ENCODE measurements at places on chromosomes 13 and 19.

- DNase-seq, result no peak
Measured at GRCh38 chr13:80338781-80339562, 2.0 kb downstream of the SPRY2 start.

GRCh38 chr19:30670011-30670329 is 297.8 kb downstream of the ZNF536 start:
- no peak for DNase-seq

- DNase-seq, result no peak
Measured at GRCh38 chr13:43805071-43805468, 18.3 kb upstream of the ENOX1 start.

- no peak for DNase-seq
Measured at GRCh38 chr13:57704031-57704430, 72.5 kb downstream of the PCDH17 start.

DNA sequence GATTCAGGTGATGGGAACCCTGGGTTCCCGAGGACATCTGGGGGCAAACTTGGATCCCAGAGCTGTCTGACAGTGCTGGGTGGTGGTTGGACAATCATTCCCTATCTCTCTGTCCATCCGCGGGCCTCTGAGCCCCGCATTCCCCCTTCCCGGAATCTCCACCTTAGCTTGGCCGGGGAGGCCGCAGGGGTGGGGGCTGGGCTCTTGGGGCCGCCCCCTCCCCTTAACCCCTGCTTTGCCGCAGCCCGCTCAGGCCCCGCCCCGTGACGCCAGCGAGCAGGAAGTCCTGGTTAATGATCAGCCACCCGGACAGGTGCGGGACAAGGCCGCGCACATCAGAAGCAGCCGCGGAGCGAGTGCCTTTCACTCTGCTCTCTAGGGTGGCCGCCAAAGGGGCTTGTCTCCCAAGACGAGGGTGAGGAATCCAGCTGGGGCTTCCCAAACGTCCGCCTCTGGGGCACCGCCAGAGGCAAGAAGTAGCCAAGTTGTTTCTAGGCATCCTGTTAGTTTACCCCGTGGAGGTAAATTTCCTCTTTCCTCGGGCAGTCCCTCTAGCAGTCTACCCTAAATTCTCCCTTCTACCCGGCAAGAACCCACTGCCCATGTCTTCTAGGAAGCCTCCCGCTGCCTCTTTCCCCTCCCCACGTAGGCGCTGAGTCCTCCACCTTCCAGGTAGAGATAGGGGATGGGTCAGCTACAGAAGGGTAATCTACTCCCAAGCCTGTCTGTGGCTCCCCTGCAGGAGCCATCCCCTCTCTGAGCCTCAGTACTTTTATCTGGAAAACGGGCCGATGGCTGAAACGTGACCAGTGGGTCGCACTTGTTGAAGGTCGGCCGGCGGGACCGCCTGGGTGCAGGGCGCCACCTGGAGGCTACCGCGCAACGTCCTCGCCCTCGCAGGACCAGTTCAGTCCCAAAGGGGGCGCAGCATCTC is 3.0 kb downstream of the IRF2BP1 start:
- DNase-seq, result peak; percentile 69

- no peak for DNase-seq
Measured at GRCh38 chr13:37067874-37068273, 8.4 kb upstream of the SUPT20H start.

GRCh38 chr13:111034811-111035210 is 80.3 kb upstream of the ARHGEF7 start:
- no peak for DNase-seq

DNA sequence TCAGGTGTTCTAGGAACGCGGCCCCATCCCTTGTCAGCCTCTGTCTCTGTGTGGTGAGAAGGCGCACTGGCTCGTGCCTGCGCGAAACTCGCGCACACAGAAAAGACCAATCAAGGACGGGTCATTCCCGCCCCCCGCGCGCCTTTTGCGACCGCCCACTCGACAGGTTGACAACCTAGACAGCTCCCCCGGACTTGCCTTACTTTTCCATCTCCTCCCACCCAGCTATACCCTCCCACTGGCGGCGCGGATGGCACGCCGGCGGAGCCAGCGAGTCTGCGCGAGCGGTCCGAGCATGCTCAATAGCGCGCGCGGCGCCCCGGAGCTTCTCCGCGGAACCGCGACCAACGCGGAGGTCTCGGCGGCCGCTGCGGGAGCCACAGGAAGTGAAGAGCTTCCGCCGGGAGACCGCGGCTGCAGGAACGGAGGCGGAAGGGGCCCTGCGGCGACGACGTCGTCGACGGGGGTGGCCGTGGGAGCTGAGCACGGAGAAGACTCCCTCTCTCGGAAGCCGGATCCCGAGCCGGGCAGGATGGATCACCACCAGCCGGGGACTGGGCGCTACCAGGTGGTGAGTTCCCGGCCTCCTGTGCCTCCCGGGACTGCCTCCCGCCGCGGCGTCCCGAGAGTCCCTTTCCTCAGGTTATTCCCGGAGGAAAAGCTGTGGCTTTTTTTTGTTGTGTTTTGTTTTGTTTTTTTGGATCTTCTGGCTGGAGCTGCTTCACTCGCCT is at the start of gene NDFIP2:
TSS of gene NDFIP2 (plus strand) at position 202 of the 731 bp plus-strand sequence. CDS start at position 251, 49 bp downstream.
- peak; percentile 69 for DNase-seq

- DNase-seq, result no peak
Measured at GRCh38 chr19:35882114-35882832, 13.9 kb downstream of the APLP1 start.

DNA sequence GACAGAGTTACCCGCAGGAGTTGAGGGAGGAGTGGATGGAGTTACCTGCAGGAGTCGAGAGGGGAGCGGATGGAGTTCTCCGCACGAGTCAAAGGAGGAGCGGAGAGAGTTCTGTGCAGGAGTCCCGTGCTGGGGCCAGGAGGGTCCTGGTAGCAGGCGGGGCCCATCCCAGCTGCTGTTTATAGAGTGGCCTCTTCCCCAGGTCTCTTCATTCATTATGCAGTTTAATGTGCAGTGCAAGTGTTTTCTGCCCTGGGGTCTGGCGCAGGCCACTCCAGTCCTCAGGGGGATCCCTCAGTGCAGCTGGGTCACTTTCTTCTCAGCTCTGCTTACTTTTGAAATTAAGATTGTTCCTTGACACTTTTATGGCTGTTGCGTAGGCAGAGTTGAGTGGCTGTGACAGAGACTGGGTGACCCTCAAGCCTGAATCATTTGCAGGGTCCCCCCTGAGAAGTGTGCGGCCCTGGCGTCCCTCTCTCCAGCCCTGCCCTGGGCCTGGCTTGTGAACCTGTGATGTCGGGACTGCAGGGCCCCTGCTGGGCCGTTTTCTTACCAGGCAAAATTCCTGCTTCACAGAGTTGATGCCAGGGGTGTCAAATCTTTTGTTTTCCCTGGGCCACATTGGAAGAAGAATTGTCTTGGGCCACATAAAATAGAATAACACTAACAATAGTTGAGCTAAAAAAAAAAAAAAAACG is 17.9 kb downstream of the TFDP1 start:
- DNase-seq, result no peak

DNA sequence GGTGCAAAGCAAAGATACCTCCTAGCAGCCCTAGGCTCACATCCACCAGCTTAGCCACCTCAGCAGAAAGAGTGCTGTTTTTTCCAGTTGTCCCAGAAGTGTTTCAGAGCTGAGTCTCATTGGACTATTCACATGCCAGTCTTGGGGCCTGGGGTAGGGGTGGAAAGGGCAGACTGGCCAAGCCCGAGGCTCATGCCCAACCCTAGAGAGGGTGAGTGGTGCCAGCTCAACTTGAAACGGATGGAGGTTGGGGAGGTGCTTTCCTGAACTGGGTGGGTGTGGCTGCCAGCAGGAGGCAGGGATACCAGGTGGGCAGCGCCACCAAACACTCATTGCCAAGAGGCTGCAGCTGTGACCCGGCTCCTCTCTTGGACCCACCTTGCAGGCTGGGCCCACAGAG is 116.9 kb downstream of the DPF1 start:
- DNase-seq, result no peak

DNA sequence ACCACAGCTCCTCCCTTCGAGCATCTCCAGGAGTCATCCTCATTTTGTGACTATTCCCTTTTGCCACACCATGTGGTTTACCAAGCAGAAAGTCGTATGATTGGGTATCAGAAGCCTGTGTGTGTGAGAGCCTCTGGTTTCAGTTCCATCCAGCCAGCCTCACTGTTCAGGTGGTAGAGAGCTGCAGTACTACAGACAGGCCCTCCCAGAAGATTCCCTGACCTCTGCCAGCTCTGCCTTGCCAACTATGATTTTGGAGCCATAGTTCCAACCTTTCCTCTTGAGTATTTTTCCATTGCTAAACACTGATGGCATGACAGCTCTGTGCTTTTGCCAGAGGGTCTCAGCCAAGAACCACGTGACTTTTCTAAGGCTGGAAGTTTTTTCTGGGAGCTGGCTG is 82.5 kb downstream of the DHRS12 start:
- no peak for DNase-seq
